NCI-H1436 (cell line): ENCODE measurements at places on chromosomes 11 and 22.

GRCh38 chr11:107494055-107494454 is 36.4 kb upstream of the CWF19L2 start:
- DNase-seq, result no peak

- no peak for DNase-seq
Measured at GRCh38 chr22:26236991-26237390, 67.7 kb downstream of the SEZ6L start.

- DNase-seq, result no peak
Measured at GRCh38 chr11:121927097-121927785, 188.8 kb downstream of the BLID start.

- peak; percentile 39 for DNase-seq
Measured at GRCh38 chr11:87463486-87464102, 425.9 kb downstream of the TMEM135 start.

GRCh38 chr11:94946812-94947211 is 26.5 kb downstream of the CWC15 start:
- DNase-seq, result no peak

DNA sequence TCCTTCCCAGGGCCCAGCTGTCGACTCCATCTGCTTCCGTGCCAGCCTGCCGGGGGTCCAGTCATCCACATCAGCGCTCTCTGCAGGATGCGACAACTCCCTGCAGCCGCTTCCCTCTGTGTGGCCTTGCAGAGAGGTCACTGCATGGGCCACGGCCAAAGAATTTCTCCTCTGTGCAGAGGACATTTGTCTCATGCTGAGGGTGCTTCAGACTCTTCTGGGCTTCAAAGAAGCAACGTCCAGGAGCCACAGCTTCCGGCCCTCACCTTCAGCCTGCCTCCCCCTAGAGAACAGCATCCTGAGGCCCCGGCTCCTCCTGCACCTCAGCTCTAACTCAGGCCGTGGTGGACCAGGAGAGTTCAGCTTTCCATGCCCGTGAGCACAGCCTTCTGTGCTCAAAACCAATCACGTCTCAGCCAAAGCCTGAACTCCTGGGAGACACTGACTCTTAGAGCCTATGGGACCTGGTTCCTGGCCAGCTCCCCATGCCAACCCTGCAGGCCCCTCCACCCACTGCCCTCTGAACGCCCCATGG is 258.9 kb downstream of the BRD1 start:
- no peak for DNase-seq

DNA sequence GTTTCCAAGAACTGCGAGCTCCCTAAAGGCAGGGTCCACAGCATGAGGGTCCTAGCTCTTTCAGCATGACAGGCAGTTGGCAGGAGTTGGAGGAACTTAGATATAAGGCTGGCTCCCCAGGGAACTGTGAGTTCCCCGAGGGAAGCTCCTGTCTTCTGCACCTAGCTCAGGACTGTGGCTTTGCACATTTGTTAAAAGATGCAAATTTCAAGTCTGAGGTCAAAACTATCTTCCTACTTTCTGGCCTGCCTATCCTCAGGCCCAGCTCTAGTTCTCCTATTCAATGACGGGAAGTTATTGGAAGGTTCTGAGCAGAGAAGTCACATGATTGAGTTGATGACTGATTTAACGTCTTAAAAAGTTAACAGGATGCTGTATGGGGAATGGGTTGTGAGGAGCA is 11.7 kb upstream of the UCP3 start:
- DNase-seq, result no peak

GRCh38 chr22:42871146-42872050 is 14.3 kb upstream of the ARFGAP3 start:
- DNase-seq, result no peak

DNA sequence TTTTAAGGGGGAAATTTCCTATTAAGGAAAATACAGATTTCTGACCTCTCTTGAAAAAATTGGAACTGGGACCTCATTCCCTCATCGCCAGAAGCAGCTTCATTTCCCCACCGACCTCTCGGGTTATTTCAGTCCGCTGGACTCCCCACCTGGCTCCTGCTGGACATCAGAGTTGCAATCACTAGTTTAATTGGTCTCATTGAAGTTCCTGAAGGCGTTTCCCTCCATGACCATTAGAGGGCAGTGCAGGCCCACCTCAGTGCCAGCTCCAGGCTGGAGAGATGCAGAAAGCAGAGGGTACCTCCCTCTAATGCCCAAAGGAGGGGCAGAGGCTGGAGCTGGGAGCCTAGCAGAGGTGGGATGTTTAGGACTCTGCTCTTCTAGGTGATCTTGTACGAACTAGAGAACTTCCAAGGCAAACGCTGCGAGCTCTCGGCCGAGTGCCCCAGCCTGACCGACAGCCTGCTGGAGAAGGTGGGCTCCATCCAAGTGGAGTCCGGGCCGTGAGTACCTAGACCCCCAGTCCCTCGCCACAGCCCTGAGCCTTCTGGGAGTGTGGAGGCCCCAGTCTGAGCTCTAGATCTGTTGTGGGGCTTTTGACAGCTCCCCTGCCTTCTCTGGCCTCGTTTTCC is 2.7 kb downstream of the CRYBB3 start:
- peak; percentile 73 for DNase-seq

- DNase-seq, result no peak
Measured at GRCh38 chr22:21811982-21812381, 55.5 kb downstream of the MAPK1 start.

- DNase-seq, result no peak
Measured at GRCh38 chr11:27039873-27040272, 742 bp upstream of the BBOX1 start.

GRCh38 chr22:29032584-29032983 is 29.0 kb downstream of the C22orf31 start:
- DNase-seq, result no peak

DNA sequence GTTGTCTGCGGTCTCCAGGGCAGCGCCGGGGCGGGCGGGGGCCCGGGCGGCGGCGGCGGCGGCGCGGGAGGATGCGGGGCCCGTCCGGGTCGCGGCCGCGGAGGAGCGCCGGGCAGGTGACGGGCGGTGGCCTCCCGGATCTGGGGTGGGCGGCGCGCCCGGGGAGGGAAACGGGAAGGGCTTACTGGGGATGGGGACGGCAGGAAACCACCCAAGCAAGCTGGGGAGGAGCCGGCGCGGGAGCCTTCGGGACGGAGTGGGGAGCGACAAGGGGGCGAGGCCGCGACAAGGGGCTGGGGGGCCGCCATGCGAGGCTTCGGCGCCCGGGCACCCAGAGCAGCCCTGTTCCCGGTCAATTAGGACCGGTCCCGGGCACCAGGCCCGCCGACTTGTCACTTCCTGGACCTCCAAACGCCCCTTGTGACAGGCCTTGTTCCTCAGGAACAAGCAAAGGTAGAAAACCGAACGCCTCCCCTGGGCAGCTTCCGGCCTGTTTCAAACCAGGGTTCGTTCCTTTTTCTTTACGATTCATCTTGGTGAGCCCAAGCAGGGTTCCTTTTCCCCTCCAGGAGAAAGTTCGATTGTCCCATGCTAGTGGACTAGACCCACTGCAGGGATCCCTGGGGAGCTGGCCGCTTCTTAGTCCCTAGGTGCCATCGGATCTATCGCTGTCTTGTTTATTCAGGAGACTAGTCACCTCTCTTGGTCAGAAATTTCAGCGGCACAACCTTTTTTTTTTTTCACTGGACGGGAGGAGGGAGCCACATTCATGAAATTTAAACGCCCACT is 492 bp downstream of the JHY start:
- DNase-seq, result no peak

GRCh38 chr22:49670456-49671330 is 157.0 kb downstream of the BRD1 start:
- no peak for DNase-seq

- no peak for DNase-seq
Measured at GRCh38 chr11:86275493-86276370, 26.3 kb upstream of the HIKESHI start.

DNA sequence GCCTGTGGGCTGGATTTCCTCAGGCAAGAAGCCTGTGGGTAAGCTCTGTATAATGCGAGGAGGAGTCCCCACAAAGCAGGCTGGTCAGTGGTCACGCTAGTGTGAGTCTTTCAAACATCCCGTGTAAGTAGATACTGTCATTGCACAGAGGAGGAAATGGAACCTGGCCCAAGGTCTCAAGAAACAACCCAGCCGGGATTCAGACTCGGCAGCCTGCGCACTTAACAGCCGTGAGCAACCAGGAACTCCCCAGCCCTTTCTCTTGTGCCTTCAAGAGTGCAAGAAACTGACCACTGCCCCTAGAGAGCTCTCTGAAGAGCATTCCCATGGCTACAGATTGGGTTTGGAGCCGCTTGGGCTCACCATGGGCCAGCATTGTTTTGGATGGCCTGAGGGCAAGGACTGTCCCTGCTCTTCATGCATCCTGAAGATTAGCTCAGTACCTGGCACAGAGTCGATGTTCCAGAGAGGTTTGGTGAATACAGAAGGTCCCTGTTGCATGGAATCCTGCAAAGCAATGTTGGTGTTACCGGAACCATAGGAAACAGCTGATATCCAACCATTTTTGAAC is 6.0 kb downstream of the MPST start:
- DNase-seq, result no peak

GRCh38 chr11:77401486-77402217 is 72.2 kb downstream of the PAK1 start:
- no peak for DNase-seq

- no peak for DNase-seq
Measured at GRCh38 chr11:127000291-127000968, at the start of gene KIRREL3. Gene KIRREL3, minus strand, starts transcription at chr11:127000770.

GRCh38 chr11:60899046-60899936 is 7.1 kb downstream of the PRPF19 start:
- DNase-seq, result peak; percentile 53

DNA sequence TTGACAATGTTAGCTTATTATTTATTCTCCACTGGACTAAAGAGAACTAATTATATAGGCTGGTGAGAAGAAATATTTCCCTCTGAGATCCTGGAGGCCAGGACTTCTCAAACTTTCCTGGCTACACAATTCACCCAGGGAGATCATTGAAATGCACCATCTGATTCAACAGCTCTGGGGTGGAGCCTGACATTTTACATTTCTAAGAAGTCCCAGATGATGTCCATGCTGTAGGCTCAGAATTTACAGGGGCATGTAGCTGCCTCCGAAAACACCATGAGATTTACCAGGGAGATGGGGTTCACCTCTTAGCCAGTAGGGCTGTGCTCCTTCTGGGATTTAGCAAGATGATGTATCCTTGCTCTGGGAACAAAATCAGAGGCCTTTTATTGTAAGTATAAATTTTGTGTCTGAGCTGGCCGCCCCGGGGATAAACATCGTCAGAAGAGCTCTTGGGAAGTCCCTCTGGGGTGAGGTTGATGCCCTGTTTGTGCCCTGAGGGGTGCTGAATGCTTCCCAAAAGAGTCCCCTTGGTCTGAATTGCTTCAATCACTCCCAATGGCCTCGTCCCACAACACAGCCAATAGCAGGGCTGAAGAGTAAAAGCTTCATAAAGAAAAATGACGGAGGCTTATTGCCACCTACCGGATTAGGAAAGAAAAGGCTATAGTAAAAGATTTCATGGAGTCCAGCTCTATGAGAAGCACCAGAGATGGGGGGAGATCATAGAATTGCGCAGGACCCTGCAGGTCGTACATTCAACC is 33.4 kb upstream of the API5 start:
- DNase-seq, result peak; percentile 50

DNA sequence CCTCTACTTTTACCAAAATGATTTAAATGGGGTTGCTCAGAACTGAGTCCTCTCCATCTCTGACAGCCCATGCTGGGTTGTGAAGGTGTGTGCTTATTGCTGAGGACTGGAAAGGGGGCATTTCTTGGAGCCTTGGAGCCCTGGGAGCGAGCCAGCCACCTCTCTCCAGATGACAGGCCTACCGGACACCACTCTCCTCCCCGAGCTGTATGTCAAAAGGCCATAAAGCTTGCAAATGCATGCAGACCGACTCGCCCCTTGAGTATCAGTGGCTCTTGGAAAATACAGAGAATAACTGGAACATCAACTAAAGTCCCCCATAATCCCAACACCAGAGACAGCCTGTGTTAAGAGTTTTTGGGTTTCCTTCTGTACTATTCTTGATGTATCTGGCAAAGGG is 67.9 kb upstream of the PITPNB start:
- DNase-seq, result no peak

DNA sequence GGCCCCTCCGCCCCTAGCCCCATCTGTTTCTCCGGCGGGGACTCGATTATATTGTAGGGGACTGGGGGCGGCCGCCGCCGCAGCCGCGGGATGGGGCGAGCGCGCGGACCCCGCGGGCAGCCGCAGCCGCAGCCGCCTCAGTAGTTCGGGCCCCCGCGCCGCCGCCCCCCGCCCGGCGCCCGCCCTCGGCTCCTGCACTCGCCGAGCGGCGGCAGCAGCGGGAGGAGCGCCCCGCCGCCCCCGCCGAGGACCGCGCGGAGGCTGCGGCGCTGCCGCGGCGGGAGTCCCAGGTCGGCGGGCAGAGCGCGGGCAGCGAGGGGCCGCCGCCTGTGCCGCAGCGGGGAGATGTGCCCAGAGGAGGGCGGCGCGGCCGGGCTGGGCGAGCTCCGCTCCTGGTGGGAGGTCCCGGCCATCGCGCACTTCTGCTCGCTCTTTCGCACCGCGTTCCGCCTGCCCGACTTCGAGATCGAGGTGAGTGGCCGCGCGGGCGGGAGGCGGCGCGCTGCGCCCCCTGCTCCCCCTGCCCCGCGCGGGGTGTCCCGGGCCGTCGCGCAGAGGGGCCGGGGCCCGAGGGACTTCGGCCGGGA is at the start of gene CECR2:
TSS of gene CECR2 (plus strand) at position 22 of the 587 bp plus-strand sequence. CDS start at position 346, 324 bp downstream.
- DNase-seq, result no peak

DNA sequence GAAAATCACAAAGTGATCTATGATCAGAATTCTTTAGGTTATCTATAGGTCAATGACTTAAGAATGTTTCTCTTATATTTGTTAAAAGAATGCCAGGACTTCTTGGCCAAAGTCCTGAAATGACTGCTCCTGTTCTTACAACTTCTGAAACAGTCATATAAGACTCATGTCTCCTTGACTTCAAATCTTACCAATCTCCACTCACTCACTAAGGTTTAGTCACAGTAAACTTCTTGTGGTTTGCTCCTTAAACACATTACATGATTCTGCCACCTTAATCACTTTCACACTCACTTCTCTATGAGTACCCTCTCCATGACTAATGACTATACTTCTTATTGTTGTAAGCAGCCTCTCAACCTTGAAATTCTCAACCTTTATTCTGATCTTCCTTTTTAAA is 648.7 kb upstream of the CCDC179 start:
- no peak for DNase-seq

DNA sequence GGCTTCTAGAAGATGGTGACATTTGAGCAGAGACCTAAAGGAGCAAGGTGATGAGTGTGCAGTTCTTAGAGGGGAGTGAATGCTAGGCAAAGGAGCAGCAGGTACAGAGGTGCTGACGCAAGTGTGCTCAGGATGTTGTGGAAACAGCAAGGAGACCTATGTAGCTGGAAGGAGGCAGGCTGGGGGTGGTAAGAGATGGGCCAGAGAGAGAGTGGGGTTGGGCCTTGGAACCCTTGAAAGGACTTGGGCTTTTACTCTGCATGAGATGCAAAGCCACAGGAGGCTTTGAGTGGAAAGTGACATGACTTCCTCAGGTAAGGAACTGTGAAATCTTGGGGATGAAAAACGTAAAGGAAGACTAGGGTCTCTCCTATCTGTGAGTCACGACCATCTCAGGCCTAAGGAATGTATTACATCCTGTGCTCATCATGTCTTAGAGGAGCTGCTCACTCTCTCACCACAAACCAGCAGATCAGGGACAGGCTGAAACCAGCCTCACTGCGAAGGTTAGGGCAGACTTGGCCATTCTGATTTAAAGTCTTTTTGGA is 65.4 kb downstream of the MICAL2 start:
- DNase-seq, result no peak

GRCh38 chr22:40043793-40044101 is 49.0 kb downstream of the FAM83F start:
- DNase-seq, result no peak
